Islet precursor cell (in vitro differentiated cells): ENCODE measurements at places on chromosomes 7 and 10.
A peak's percentile ranks its signal among the peaks of the same experiment; 100 is the strongest.

DNA sequence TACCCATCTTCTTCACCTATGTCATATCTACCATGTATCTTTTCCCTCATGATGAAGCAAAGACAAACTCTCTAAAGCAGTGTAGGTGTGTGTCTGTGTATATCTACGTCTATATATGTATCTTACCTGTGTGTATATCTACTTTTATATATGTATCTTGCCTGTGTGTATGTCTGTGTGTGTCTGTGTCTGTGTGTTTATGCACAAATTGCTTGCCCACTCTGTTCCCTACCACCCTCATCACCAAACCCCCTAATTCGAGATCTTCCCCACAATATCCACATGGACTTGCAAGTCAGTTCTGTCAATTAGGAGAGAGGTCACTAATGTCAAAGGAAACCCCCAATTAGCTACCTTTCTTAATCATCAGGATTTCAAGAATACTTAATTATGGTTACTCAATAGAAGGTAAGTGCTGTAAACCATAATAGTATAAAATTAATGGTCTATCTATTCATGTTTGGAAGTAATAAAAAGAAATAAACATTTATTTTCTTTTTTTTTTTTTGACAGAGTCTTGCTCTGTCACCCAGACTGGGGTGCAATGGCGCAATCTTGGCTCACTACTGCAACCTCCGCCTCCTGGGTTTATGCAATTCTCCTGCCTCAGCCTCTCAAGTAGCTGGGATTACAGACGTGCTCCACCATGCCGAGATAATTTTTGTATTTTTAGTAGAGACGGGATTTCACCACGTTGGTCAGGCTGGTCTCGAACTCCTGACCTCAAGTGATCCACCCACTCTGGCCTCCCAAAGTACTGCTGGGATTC lies 43.6 kb downstream of the ANKRD61 start:
- no peak for DNase-seq

GRCh38 chr10:97111615-97112014 lies 74.1 kb downstream of the SLIT1 start:
- no peak for DNase-seq

- DNase-seq: no peak
These were observed 23.9 kb downstream of the MACC1 start for GRCh38 chr7:20193242-20193777.

- DNase-seq: no peak
These were observed 306.7 kb downstream of the DNAJB6 start for GRCh38 chr7:157643525-157643970.

DNA sequence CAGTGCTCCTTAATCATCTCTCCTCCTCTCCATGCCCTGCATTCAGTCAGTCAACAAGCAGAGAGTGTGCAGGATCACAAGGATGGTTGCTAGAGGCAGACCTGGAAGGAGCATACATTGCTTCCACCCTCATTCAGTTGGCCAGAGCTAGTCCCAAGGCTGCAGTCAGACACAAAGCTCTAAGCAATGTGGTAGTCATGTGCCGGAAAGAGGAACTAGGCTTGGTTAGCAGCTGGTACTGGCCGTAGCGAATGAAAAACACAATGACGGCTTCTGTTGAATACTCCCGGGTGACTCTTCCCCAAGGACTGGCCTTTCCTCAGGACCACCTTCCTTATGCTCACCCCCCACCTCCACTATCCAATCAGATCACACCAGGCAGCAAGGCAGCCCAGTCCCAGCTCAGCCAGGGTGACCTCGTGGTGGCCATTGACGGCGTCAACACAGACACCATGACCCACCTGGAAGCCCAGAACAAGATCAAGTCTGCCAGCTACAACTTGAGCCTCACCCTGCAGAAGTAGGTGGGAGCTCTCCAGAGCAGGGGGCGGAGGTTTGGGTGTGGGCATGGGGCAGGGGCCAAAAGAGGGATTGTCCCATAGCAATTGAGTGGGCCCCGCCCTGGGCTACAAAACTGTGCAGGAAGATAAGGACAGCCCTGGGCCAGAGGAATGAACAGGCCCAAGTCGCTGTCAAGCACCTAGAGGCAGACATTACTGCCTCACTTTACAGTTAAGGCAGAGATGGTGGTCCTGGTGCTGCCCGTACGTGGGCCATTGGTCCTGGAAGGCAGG lies 10.9 kb downstream of the LDB3 start:
- DNase-seq: no peak

DNA sequence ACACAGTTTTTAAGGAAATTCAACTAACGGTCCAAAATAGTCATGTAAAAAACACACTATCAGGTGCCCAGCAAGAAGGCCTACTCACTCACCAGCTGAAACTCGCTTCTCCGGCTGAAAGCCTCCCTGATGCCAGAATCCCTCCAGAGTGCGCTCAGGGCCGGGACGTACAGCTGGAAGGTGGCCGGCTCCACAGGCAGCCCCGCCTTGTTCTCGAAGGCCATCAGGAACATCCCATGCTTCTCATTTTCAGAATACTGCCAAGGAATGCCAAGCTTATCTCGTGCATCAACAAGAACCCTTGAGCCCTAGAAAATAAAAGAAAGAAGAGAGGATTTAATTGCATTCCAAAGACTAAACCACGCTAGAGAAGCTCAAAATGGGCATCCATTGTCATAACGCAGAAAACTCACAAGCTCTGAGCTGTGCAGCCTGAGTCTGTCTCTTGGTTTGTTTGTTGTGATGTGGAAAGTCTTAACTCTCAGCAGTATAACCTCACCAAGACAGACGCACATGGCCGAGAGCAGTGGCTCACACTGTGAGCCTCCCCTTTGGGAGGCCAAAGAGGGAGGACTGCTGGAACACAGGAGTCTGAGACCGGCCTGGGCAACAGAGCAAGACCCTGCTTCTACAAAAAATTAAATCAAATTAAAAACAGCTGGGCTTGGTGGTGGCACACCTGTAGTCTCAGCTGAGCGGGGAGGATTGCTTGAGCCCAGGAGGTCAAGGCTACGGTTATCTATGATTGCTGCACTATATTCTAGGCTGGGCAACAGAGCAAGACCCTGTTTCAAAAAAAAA lies 49.1 kb downstream of the GNA12 start:
- DNase-seq: peak; percentile 43

GRCh38 chr10:96272316-96273280 lies 1.2 kb upstream of the BLNK start:
- no peak for DNase-seq

DNA sequence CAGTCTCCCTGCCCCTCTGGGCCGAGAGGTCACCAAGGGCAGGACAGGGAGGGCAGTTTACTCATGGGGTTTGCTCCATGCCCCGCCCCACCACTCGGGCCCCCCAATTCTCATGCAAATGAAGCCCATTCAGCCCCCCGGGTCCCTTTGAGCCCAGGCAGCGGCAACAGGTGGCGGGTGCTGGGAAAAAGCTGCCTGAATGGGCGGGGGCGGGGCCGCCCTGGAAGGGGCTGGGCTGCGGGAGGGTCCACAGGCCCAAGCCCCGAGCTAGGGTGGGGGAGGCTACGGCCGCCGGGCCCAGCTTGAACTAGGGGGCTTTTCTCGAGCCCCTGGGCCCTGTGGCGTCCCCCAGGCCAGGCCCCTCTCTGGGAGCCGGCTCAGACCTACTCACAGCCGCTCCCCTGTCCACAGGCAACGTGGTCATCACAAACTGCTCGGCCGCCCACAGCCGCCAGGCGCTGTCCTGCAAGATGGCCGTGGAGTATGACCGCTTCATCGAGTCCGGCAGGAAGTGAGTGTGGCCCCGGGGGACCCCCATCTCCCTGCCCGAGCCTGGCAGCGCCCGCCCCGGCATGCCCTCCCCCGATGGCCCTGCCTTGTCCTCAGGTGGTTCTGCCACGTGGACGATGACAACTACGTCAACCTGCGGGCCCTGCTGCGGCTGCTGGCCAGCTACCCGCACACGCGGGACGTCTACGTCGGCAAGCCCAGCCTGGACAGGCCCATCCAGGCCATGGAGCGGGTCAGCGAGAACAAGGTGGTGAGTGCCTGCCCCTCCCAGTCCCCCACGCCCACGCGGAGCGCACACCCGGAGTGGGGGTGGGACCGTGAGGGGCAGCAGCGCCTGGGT lies 5.5 kb downstream of the LFNG start:
- DNase-seq: no peak

DNA sequence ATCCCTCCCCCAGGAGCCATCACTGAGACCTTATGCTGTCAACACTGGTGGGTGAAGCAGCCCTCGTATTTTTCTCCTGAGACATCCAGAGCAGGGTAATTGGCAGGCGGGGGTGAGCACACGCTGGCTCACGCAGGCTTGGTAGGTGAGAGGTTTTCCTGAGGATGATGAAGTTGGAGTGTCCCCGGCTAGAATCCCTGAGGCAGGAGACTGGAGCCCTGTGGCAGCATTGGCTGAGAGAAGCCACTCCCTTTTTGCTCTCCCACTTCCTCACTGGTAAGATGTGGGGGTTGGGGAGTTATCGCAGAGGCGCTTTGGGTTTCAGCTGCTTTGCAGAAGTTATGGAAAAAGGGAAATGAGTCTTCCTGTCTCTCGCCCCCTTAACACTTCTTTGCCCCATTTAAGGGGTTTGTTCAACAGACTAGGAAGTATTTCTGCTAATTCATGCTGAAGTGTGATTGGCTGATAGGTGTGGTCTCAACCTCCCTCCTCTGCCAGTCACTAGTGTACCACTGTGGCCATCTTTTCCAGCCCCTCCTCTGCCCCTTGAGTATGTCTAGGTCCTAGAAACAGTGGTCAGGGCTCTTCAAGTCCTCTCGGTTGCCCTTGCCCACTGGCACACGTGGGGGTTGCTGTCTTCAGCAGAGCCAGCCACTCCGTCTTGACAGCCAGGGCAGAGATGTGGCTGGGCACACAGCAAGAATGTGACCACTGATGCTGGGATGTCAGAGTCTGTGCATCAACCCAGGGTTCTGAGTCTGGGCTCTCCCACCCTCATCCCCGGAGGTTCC lies 5.7 kb downstream of the ARPC1B start:
- DNase-seq: no peak

- no peak for DNase-seq
These were observed 102.8 kb downstream of the PIP4K2A start for GRCh38 chr10:22611425-22612115.

- DNase-seq: no peak
These were observed 67.7 kb downstream of the C10orf105 start for GRCh38 chr10:71651928-71652327.

- DNase-seq: peak; percentile 48
These were observed 201.3 kb downstream of the MAD1L1 start for GRCh38 chr7:2031451-2031845.
